H4 (cell line): ENCODE measurements at places on chromosomes 1 and 21. TPM values are rescaled to one million over a fixed set of nuclear protein-coding genes. Genes with fewer than 3 reads are reported as not detected.
A peak's percentile ranks its signal among the peaks of the same experiment; 100 is the strongest.

DNA sequence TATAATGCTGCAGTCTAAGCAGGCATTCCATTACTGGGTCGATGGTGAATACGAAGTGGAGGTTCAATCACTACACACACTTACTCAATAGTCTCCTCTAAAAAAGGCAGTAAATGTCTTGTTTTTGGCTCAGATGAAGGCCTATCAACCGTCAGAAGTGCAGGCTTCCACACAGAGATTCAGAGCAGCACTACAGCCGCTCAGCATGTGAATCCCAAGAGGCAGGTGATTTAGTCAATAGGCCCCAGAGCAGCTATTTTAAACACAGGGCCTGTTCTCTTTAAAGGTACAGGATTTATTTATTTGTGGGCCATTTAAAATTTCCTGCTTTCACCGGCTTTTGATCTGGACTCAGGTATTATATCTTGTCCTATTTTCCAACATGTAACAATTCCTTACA lies 293.7 kb downstream of the RGS7 start:
- no peak for DNase-seq

DNA sequence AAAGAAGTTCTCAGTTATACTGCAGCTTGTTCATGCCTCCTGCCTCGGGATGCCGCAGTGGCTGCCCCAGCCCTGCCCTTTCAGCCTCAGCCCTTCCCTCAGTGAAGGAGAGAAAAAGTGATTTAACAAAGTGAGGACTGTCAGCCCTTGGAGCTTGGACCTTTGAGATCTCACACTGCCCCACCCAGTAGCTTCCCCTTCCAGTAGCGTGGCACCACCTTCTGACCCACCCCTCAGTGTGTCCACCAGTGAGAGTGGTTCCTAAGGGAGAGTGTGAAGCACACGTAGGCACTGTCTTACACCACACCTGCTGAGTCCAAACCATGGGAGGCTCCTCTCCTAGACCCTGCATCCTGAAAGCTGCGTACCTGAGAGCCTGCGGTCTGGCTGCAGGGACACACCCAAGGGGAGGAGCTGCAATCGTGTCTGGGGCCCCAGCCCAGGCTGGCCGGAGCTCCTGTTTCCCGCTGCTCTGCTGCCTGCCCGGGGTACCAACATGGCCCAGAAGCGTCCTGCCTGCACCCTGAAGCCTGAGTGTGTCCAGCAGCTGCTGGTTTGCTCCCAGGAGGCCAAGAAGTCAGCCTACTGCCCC lies at the start of gene CDA:
CDA (plus strand) TSS at position 464 of the 592 bp plus-strand sequence; CDS start at position 497, 33 bp downstream.
- no peak for DNase-seq

- no peak for DNase-seq
These were observed 85.9 kb downstream of the PGM1 start for GRCh38 chr1:63679076-63679475.

DNA sequence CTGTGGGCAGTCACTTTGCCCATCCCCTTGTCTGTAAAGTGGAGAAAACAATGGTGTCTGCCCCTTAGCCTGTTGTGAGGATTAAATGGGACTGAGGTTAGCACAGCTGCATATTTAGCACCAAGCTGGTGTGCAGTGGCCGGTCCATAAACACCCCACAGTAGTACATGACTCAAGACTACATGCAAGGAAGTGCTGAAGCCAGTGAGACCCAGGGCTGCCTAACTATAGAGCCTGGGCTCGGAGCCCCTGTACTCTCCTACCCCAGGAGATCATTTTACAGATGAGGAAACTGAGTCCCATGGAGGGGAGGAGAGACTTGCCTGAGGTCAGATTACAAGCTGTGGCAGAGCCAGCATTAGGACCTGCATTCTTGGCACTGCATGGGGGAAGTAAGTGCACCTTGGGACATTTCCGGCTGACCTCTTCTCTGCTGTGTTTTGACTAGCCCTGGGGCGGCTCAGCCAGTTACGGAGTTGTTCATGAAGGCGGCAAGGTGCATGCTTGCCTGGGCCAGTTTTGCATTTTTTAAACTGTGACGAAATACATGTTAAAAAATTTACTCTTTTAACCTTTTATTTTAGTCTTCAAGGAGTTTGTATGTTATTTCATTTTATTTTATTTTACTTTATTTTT lies 3.2 kb downstream of the SERINC2 start:
- no peak for DNase-seq

- no peak for DNase-seq
These were observed 70.1 kb upstream of the ROR1 start for GRCh38 chr1:63703701-63704107.

DNA sequence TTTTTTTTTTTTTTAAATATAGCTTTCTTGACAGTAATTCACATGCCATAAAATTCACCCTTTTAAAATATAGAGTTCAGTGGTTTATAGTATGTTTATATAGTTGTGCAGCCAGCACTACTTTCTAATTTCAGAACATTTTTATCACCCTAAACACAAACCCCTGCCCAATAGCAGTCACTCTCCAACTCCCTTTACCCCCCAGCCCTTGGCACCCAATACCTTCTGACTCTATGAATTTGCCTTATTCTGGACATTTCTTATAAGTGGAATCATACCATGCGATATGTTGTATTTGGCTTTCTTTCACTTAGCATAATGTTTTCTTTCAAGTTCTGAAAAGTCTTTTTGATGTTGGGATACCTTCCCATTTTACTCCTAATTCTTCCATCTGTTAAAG lies 42.5 kb upstream of the NEXN start:
- DNase-seq: no peak

- no peak for DNase-seq
These were observed 148.7 kb upstream of the SAMSN1 start for GRCh38 chr21:14694817-14695216.

- DNase-seq: no peak
These were observed 60.0 kb downstream of the LRIG2 start for GRCh38 chr1:113133038-113133437.

GRCh38 chr1:3101124-3101939 lies 32.3 kb downstream of the PRDM16 start:
- DNase-seq: no peak

DNA sequence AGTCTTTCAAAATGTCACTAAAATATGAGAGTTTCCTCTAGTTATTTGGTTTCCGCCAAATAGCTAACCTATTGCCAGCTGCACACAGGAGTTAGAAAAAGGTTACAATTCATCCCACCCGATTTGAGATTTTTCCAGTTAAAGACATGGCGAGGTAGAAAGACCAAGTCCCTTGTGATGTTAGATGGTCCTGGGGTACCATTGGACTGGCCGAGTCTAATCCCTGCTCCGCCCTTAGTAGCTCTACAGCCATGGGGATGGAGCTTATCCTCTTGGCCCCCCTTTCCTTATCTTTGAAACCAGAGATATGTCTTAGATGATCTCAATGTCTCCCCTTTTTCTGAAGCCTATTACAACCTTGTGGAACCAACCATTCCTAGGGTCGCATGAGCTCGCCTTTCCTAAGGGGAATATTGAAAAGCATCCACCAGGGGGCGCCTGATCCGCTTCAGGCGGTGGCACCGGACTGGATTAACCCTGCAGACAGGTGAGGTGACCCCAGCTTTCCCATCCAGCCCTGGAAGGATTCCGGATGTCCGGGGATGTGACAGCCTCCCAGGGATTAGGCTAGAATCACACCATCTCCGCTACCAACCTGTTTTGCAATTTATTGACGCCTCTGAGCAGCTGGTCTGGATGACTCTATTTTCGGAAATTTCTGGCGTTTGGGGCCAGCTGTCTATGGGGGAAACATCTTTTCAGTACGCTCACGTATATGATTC lies 68.3 kb upstream of the SIM2 start:
- DNase-seq: peak; percentile 36

- DNase-seq: no peak
These were observed 70.5 kb downstream of the CD2 start for GRCh38 chr1:116824631-116825206.

- DNase-seq: peak; percentile 57
These were observed 116.3 kb upstream of the COL6A1 start for GRCh38 chr21:45865106-45865835.

DNA sequence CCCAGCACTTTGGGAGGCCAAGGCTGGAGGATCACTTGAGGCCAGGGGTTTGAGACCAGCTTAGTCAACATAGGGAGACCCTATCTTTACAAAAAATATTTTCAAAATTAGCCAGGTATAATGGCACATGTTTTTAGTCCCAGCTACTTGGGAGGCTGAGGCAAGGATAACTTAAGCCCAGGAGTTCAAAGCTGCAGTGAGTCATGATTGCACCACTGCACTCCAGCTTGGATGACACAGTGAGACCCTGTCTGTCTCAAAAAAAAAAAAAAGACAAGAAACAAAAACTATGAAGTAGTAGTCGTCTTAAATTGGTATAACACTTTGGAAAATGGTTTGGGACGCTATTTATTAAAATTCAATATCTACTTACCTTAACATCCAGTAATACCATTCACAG lies 7.7 kb downstream of the AIM2 start:
- no peak for DNase-seq

Gene NES
- total RNA-seq: 0.41 and 0.48 TPM in 2 replicates

Gene B3GALT5
- 0.33 TPM in 2 replicates for total RNA-seq

Gene GNG5
- total RNA-seq: 52.2 and 57.3 TPM in 2 replicates

Gene NCF2
- 4.1 and 10.2 TPM in 2 replicates for total RNA-seq

Gene CEP104
- 13.1 and 23.5 TPM in 2 replicates for total RNA-seq

Gene HNRNPCL1
- total RNA-seq: not detected in 2 replicates

Gene LCE1B
- total RNA-seq: not detected in 2 replicates

Gene NECTIN4
- total RNA-seq: 0.14 TPM in 1 of 2 replicates, not detected in the other
